ENCODE measurements at places on chromosomes 11 and 22. TPM values are rescaled to one million over a fixed set of nuclear protein-coding genes. Genes with fewer than 3 reads are reported as not detected.

The SCGB2A2 gene
- not detected for total RNA-seq

The TEF gene
- 2.8 TPM for total RNA-seq

The OR5P2 gene
- total RNA-seq, result not detected

The CDKN1C gene
- 0.85 TPM for total RNA-seq

The PATE1 gene
- not detected for total RNA-seq

The HTR3A gene
- not detected for total RNA-seq

The TIMM10B gene
- 40.3 TPM for total RNA-seq

The TIGD3 gene
- 0.54 TPM for total RNA-seq

The TRMT2A gene
- total RNA-seq, result 139 TPM

DNA sequence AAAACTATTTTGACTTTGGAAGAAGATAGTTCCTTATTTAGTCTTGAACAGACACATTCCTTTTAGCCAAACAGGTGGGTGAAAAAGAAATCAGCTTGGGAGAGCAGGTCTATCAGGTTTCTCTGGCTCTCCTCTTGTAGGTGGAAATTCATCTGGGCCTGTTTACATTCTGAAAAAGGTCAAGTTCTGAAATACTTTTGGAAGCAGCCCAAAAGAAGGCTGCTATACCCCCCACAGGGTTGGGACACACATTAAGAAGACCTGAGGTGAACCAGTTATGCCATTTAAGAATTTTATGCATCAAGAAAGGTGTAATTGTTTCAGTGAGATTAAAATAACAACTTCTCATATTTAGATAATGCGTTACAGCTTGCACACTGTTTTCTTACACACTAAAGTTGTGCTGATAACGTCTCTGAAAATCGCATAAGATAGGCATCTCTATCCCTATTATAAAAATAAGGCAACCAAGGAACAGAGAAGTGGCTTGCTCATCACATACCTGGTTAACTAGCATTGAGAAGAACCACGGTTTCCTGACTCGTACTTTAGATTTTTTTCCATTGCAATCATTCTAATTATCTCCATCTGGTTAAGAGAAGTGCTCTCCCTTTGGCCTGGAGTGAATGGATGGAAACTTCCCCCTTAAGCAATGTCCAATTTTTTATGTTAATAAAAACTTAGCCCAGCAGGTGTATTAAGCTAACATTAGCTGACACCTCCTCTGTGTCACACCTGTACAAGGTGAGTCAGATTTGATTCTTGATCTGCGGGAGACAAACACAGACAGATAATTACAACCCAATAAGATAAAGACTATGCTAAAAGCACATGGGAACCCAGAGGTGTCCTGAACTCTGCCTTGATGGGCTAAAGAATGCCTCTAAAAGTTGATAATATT lies 60.5 kb upstream of the UCP3 start:
- no peak overlapping the region for H3K4me3 ChIP-seq
- peaks cover 32% of the 10 kb centered on the region for H3K36me3 ChIP-seq
- no peak overlapping the region for H3K27ac ChIP-seq
- no peaks in the 10 kb centered on the region for H3K4me1 ChIP-seq

GRCh38 chr11:33891714-33892327 lies at the start of gene LMO2:
LMO2 (minus strand) TSS chr11:33892076; CDS start chr11:33869716, 22,360 bp downstream.
- H3K27me3 ChIP-seq, result peaks cover 83% of the 10 kb centered on the region
- peak; percentile 21 for DNase-seq
- H3K4me1 ChIP-seq, result peaks cover 41% of the 10 kb centered on the region
- peak within 1 kb of the TSS; percentile 81 for H3K27ac ChIP-seq
- no peaks in the 10 kb centered on the region for H3K36me3 ChIP-seq

DNA sequence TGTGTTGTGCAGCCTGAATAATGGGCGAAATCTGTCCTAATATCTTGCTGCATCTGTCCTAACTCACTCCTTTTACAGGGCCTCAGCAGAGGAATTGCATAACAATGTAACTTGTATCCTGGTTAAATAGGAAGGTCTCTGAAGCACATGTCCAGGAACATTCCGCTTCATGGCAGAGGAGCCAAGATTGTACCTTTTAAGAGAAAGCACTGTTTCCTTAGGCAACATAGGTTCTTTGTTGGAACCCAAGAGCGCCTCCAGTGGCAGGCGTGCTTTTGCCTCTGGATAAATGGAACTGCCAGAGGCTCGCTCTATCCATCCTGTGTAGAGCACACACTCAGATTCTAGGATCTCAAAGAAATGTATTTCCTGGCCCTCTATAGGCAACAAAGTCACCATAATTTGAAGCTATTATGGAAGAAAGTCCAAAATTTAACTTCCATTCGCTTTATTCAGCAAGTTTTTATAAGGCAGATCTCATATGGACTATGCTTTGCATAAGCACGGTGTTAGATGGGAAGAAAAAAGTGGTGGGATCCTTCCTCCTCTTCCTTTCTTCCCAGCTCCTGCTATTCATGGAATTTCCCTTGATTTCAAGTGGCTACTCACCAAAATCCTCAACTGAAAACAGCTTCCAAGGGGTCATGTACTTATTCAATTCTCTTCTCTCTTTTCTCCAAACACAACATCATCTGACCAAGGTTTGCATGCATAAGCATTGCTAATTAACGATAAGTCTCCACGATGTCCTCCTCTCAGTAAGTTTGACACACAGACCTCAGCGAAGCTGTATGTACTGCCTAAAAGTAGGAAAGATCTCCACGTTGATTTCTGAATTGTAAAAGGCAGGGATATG lies at the start of gene BLID:
TSS of gene BLID (minus strand) at position 692 of the 856 bp plus-strand sequence. CDS start at position 399, 293 bp downstream.
- no peaks in the 10 kb centered on the region for H3K4me1 ChIP-seq
- no peaks in the 10 kb centered on the region for H3K36me3 ChIP-seq
- no peak within 1 kb of the TSS for H3K4me3 ChIP-seq

DNA sequence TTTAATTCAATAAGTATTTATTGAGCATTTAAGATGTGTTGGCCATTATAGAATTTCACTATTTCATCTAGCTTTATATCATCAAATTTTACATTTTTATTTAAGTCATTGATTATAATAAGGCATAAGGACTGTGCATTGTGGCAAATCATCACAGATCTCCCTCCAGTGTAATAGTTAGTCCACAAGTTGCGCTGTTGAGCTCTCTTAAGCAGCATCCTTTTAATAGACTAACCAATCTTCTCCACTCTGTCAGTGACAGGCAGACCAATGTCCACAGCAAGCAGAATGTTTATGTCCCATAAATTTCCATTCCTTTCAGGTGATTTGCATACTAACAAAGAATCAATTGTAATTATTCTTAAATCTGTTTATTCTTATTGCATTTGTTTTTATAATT lies 595.3 kb upstream of the CCDC90B start:
- H3K27me3 ChIP-seq, result no peaks in the 10 kb centered on the region
- H3K4me3 ChIP-seq, result no peak overlapping the region
- DNase-seq, result no peak
- H3K4me1 ChIP-seq, result no peaks in the 10 kb centered on the region
- H3K27ac ChIP-seq, result no peak overlapping the region

DNA sequence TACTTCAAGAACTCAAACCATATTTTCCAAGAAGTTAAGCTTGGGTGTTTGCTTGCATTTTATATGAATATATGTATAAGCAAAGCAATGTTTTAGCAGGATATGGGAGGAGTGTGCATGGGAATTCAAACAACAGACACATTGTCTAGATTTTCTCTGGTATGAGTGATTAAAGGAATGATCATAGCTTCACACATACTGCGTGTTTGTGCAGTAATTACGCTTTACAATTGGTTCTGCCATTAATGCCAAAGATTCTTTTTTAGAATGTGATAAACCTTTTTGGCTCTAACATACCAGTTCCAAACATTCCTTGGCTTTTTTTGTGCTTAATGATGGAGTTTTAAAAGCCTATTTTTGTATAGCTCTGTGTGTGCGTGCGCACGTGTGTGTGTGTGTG lies 54.0 kb downstream of the CCDC34 start:
- H3K27ac ChIP-seq, result no peak overlapping the region
- no peak for DNase-seq
- peaks cover 1% of the 10 kb centered on the region for H3K36me3 ChIP-seq

GRCh38 chr11:115134926-115135325 lies 369.3 kb downstream of the CADM1 start:
- no peaks in the 10 kb centered on the region for H3K36me3 ChIP-seq
- H3K4me1 ChIP-seq, result no peaks in the 10 kb centered on the region
- no peak overlapping the region for H3K27ac ChIP-seq
- peaks cover 3% of the 10 kb centered on the region for H3K27me3 ChIP-seq

GRCh38 chr11:66015936-66016792 lies 4.4 kb downstream of the CST6 start:
- no peak overlapping the region for H3K27ac ChIP-seq
- peaks cover 22% of the 10 kb centered on the region for H3K27me3 ChIP-seq
- H3K4me1 ChIP-seq, result peaks cover 7% of the 10 kb centered on the region
- H3K36me3 ChIP-seq, result no peaks in the 10 kb centered on the region
- H3K4me3 ChIP-seq, result no peak overlapping the region

- H3K36me3 ChIP-seq, result no peaks in the 10 kb centered on the region
- H3K4me1 ChIP-seq, result no peaks in the 10 kb centered on the region
- H3K27me3 ChIP-seq, result no peaks in the 10 kb centered on the region
- no peak overlapping the region for H3K27ac ChIP-seq
Measured at GRCh38 chr11:27242591-27242990, 120.4 kb downstream of the CCDC34 start.

- H3K36me3 ChIP-seq, result no peaks in the 10 kb centered on the region
- no peaks in the 10 kb centered on the region for H3K27me3 ChIP-seq
- no peak overlapping the region for H3K27ac ChIP-seq
- DNase-seq, result no peak
- H3K4me3 ChIP-seq, result no peak overlapping the region
Measured at GRCh38 chr11:85307366-85307765, 319.8 kb downstream of the DLG2 start.

DNA sequence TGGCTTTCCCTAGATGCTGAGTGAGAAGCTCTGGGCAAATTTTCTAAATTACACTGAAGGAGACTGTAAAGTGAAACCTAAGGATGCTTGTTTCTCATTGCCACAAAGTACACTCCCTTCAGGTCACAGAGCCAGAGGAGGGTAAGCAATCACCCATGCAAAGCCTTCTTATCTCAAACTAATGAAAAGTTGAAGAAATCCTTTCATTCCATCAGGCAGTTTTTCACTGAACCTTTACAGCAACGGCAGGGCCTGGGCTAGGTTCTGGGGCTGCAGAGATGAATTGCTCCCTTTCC lies 106.2 kb downstream of the RASSF10 start:
- H3K27ac ChIP-seq, result no peak overlapping the region
- H3K36me3 ChIP-seq, result no peaks in the 10 kb centered on the region
- no peak for DNase-seq
- H3K4me3 ChIP-seq, result no peak overlapping the region

- no peaks in the 10 kb centered on the region for H3K36me3 ChIP-seq
- DNase-seq, result no peak
- peaks cover 4% of the 10 kb centered on the region for H3K27me3 ChIP-seq
- no peak overlapping the region for H3K4me3 ChIP-seq
- no peak overlapping the region for H3K27ac ChIP-seq
Measured at GRCh38 chr11:92416971-92417725, 192.5 kb downstream of the FAT3 start.

GRCh38 chr22:45280587-45280980 lies 4.2 kb upstream of the UPK3A start:
- no peak for DNase-seq
- peaks cover 12% of the 10 kb centered on the region for H3K4me1 ChIP-seq
- H3K36me3 ChIP-seq, result no peaks in the 10 kb centered on the region
- no peak overlapping the region for H3K27ac ChIP-seq
- no peak overlapping the region for H3K4me3 ChIP-seq

DNA sequence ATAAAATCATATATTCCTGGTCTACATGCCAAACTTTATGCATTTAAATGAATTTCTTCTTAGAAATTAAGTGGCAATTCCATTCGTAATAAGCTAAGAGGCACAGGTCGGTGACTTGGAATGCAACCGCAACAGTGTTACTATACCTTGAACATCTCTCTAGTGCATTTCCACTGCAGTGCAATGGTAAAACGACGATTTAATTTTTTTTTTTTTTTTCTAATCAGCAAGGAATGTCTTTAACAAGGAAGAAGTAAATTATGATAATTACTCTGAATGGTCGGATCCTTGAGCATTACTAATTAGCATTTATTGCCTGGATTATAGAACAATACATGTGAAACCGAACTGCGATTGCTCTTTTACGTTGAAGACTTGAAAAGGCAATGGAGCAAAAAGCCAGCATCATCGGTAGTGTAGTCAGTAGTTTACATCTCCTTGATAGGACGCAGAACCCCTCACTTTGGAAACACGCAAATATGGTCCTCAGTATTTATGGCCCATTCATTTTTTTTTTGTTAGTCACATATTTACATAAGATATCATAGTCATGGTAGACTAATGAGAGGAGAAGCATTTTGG lies 20.2 kb downstream of the BLID start:
- no peaks in the 10 kb centered on the region for H3K36me3 ChIP-seq
- no peak overlapping the region for H3K27ac ChIP-seq
- H3K4me3 ChIP-seq, result no peak overlapping the region
- H3K27me3 ChIP-seq, result peaks cover 46% of the 10 kb centered on the region

DNA sequence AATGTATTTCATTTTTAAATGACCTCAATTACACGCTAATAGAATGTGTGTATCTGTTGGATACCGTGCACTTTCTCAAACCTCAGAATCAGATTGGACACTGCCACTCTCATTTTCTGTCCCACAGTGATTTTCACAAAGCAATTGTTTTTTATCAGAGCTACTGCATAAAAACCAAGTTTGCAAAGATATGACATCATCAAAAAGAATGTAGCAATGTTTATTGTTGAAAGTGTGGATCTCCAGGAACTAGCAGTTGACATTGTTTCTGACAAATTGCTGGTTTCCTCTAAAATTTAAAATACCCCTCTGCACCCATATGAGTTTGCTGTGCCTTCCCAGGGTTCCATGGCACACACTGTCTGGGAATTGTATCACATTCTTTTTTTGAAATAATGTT lies 362.7 kb upstream of the DDI1 start:
- no peaks in the 10 kb centered on the region for H3K4me1 ChIP-seq
- peaks cover 5% of the 10 kb centered on the region for H3K27me3 ChIP-seq
- DNase-seq, result no peak
- H3K36me3 ChIP-seq, result no peaks in the 10 kb centered on the region
- H3K4me3 ChIP-seq, result no peak overlapping the region
- H3K27ac ChIP-seq, result no peak overlapping the region

- H3K4me3 ChIP-seq, result no peak overlapping the region
- H3K4me1 ChIP-seq, result peaks cover 34% of the 10 kb centered on the region
- no peak overlapping the region for H3K27ac ChIP-seq
- no peaks in the 10 kb centered on the region for H3K36me3 ChIP-seq
- peaks cover 2% of the 10 kb centered on the region for H3K27me3 ChIP-seq
Measured at GRCh38 chr11:78654866-78655265, 80.2 kb upstream of the NARS2 start.

- H3K4me1 ChIP-seq, result no peaks in the 10 kb centered on the region
- no peak overlapping the region for H3K4me3 ChIP-seq
- H3K27me3 ChIP-seq, result no peaks in the 10 kb centered on the region
- no peak overlapping the region for H3K27ac ChIP-seq
Measured at GRCh38 chr22:38132136-38132535, 21.7 kb upstream of the BAIAP2L2 start.

- no peak for DNase-seq
- H3K36me3 ChIP-seq, result no peaks in the 10 kb centered on the region
- no peak overlapping the region for H3K27ac ChIP-seq
- H3K4me1 ChIP-seq, result no peaks in the 10 kb centered on the region
- no peaks in the 10 kb centered on the region for H3K27me3 ChIP-seq
- no peak overlapping the region for H3K4me3 ChIP-seq
Measured at GRCh38 chr11:26860091-26860780, 133.7 kb upstream of the FIBIN start.

GRCh38 chr11:117421041-117421440 lies 93.4 kb downstream of the CEP164 start:
- H3K36me3 ChIP-seq, result no peaks in the 10 kb centered on the region
- H3K4me1 ChIP-seq, result no peaks in the 10 kb centered on the region
- no peak overlapping the region for H3K27ac ChIP-seq
- H3K4me3 ChIP-seq, result no peak overlapping the region
- H3K27me3 ChIP-seq, result peaks cover 8% of the 10 kb centered on the region
